GM23248 (cell line): ENCODE measurements at places on chromosomes 7 and 10.
A peak's percentile ranks its signal among the peaks of the same experiment; 100 is the strongest.

GRCh38 chr7:64863969-64864368 is 39.1 kb upstream of the ZNF273 start:
- DNase-seq: no peak

DNA sequence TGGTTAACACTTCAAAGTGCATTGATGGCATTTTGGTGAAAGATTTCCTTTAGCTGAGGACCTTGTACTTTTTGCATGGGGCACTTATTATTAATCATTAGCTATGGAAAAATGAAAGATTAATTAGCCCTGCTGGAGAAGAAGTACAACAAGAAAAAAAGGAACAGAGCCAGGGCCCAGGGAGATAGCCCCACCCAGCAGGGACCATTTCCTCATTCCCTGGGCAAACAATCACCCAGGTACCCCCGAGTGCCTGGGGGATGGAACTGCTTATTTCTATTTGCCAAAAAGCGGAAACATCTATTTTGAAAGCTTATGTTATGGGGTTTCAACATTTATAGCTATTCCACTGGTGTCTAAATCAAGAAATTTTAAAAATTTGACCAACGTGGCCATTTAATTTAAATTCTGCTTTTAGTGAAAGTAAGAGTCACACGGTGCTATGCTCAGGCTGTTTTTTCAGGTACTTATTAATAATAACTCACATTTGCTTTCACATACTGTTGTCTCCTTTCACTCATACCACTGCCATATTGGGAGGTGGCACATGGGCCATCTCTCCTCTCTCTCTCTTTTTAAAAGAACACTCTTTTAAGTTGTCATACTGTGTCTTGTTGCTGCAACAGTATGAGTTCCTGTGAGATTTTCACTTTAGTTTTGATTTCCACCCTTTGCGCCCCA is 143.6 kb upstream of the KIF5B start:
- no peak for DNase-seq

DNA sequence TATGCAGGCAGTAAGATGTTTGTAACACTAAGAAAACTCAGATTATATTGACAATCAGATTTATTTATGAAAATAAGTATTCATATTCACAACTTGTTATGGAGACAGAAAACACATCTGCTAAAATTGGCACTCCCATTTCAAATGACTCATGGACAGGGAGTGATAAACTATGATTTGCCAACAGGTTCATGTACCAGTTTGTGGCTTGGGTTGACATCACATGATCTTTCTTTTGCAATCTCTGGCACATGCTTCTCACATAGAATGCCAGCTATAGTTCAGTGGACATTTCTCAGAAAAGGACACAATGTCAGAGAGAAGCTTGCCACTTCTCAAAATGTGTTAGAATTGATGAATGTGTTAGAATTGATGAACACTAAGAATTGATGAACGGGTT is 663.2 kb upstream of the ANKRD30A start:
- DNase-seq: peak; percentile 68

DNA sequence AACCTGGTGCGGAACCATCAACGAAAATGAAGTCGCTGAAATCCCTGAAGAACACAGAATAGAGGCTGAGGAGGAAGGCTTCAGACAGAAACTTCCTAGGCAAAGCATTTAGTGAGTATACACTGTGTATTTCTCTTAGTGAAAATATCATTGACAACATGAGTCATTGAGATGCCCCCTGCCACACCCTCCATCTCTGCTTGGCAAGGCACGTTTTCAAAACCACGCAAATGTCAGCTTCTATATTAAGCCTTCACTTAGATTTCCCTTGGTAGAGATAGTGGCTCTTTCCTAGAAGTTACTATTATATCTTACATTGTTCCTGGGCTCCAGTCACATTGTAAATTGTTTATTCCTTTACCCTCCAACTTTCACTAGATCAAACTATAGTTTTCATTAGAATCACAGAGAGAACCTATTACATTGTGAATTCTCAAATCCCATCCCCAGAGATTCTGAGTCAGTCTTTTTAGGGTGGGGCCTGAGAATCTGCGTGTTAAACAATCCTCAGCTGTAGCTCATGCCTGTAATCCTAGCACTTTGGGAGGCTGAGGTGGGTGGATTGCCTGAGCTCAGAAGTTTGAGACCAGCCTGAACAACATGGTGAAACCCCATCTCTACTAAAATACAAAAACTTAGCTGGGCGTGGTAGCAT is 4.6 kb upstream of the SKAP2 start:
- DNase-seq: peak; percentile 23

GRCh38 chr10:80484243-80484642 is 30.1 kb downstream of the TSPAN14 start:
- DNase-seq: peak; percentile 35
